Left lung (tissue), 14 donors: ENCODE measurements at places on chromosomes 11 and 22. TPM values are rescaled to one million over a fixed set of nuclear protein-coding genes. Genes with fewer than 3 reads are reported as not detected.

FAM180B gene
- polyA plus RNA-seq = 0.13 TPM

NXPE1 gene
- not detected for polyA plus RNA-seq

LDLRAD3 gene
- 16.4 TPM for polyA plus RNA-seq

NLRX1 gene
- polyA plus RNA-seq = 10.6 TPM

SELENOO gene
- 25.0 TPM for polyA plus RNA-seq

SLC22A25 gene
- 0.17 TPM for polyA plus RNA-seq

GRCh38 chr22:30605449-30606110 lies 1.4 kb upstream of the TCN2 start:
- no peak overlapping the region for H3K27ac ChIP-seq
- H3K4me1 ChIP-seq = peaks cover 45% of the 10 kb centered on the region
- H3K4me3 ChIP-seq = peak overlapping the region; percentile 56
- no peaks in the 10 kb centered on the region for H3K36me3 ChIP-seq

- H3K36me3 ChIP-seq = no peaks in the 10 kb centered on the region
- no peak overlapping the region for H3K27ac ChIP-seq
- H3K27me3 ChIP-seq = peaks cover 18% of the 10 kb centered on the region
- no peak overlapping the region for H3K4me3 ChIP-seq
- no peaks in the 10 kb centered on the region for H3K4me1 ChIP-seq
These were observed 45.3 kb upstream of the CD82 start for GRCh38 chr11:44519989-44520737.

- no peaks in the 10 kb centered on the region for H3K4me1 ChIP-seq
- H3K4me3 ChIP-seq = no peak overlapping the region
- no peak overlapping the region for H3K27ac ChIP-seq
- no peak for DNase-seq
- peaks cover 9% of the 10 kb centered on the region for H3K27me3 ChIP-seq
These were observed 28.2 kb downstream of the HTR3B start for GRCh38 chr11:113932788-113933187.
